ENCODE measurements at places on chromosomes 12 and 14.

- DNase-seq, result no peak
Measured at GRCh38 chr14:51360592-51360991, 120.5 kb downstream of the TMX1 start.

DNA sequence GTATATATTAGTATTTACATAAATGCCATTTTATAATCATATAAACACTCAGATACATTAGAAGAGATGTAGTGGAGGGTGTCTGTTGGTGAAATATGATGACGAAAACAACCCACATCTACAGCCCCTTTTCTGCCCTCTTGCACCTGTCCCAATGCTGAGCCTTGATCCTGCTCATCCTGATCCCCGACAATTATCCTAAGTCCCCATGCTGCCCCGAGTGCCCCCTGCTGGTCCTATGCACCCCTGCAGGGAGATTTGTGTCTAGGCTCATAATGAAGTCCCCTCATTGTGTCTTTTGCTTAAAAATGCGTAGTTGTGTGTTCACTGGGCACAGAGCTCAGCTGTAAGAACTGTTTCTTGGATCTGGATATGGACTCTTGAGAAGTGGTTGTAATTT, 554.5 kb downstream of the TMEM121 start:
- DNase-seq, result no peak

GRCh38 chr12:71295953-71296352, 138.2 kb upstream of the TSPAN8 start:
- DNase-seq, result no peak

DNA sequence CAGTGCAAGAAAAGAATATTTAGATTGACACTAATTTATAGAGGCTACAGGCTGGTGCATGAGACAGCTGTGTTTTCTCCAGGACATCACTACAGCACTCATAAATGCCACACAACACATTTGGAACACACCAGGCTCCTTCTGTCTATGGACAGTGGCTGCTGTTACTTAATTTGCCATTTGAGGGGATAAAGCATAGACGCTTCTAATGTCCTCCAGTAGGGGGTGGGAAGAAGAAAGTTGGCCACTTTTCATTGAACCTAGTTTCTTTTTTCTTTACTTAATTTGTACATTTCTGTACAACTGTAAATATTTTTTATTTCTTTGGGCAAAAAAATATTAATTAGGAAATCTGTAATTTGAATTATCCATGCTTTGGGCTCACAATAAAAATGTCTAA, 12.4 kb upstream of the RTN1 start:
- DNase-seq, result no peak

DNA sequence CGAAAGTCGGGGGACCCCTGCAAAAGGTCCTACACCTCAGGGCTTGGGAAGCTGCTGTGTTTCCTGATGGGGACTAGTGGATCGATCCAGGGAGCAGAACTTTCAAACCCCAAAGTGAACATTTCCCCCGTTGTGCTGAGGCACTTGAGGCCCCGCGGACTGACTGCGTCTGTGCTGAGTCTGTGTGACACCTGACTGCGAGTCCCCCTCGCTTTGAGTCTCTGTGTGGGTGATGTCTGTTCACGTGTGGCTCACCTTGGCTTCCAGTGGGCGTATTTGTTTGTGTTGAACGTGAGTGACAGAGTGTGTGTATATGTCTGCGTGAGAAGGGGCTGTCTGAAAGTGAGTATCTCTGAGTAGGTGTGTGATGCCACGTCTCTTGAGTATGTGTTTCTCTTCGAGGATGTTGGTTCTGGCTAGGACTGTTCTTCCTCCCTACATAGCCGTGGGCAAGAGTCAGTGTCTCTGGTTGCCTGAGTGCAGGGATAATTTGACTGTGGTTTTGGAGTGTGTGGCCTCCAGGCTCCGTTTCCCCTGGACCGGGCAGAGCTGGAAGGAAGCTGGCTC, 1.3 kb downstream of the TEAD4 start:
- no peak for DNase-seq

DNA sequence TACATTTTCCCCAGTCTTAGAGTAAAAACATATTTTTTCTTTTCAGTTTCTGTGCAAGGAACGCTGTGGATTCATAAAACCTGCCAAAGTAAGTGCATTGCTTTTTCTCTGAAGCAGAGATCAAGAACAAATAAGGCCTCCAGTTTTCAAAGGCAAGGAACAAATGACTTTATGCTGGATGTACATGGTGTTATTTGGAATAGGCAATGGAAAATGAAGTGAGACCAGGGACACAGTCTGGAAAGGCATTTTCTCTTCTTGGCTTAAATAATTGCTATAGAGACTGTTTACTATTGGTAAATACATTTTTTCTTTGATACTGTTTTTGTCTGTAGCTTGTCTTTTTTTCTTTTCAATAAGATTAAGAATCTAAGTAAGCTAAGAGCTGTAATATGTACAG, 725.9 kb upstream of the MDGA2 start:
- no peak for DNase-seq

DNA sequence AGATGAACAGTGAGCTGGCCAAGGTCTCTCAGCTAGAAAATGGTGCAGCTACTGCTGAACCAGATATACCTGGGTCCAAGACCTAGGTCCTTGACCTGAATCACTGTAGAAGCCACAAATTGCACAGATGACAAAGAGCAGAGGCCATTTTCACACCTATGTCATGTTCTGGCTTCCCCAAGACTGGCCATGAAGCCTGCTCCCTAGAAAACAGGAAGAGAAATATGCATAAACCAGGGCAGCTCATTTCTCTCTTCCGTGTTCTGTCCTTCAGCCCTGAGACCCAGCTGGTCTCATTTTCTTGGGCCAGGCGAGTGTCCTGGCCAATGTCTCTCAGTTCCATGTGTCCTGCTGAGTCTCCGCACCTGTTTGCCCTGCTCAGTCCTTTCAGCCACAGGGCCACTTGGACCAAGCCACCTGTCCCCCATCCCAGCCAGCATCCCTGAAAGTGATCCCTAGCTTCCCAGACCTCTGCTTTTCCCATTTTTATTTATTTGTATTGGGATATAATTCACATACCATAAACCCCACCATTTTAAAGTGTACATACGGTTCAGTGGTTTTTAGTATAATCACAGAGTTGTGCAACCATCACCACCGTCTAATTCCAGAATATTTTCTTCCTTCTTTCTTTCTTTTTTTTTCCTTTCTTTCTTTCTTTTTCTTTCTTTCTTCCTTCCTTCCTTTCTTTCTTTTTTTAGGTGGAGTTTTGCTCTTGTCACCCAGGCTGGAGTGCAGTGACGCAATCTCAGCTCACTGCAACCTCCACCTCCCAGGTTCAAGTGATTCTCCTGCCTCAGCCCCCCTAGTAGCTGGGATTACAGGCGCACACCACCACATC, 27.0 kb downstream of the P2RX7 start:
- no peak for DNase-seq

DNA sequence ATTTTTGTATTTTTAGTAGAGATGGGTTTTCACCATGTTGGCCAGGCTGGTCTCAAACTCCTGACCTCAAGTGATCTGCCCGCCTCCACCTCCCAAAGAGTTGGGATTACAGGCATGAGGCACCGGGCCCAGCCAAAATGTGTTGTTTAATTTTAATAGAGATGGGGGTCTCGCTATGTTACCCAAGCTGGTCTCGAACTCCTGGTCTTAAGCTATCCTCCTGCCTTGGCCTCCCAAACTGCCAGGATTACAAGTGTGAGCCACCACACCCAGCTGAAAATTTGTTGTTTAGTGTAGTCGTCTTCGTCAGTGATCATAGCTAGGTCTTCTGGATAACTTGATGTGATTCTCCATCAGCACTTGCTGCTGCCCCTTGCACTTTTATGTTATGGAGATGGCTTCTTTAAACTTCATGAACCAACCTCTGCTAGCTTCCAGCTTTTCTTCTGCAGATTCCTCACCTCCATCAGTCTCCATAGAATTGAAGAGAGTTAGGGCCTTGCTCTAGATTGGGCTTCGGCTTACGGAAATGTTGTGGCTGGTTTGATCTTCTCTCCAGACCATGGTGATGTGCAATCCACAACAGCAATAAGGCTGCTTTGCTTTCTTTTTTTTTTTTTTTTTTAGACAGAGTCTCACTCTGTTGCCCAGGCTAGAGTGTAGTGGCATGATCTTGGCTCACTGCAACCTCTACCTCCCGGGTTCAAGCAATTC, 13.0 kb downstream of the ISCU start:
- DNase-seq, result no peak

DNA sequence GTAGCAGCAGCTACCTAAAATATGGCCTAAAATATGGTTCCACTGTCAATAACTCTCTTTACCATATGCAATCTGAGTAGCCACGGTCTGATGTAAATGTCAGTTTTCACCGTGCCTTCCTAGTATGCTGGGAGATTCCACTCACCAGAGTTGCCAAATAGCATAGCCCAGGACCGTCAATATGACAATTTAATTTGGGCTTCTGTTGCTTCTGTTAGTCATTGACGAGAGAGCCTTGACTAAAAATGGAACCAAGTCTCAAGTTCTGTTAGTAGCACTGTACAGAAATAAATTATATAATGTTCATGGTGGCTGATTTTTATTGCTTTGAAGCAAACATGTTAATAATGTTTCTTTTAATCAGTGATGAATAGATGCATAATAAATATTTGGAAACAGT, 348.4 kb downstream of the BCAT1 start:
- no peak for DNase-seq

- DNase-seq, result no peak
Measured at GRCh38 chr12:129067491-129067890, 214.2 kb downstream of the GLT1D1 start.

GRCh38 chr14:76767681-76768656, 6.7 kb downstream of the VASH1 start:
- DNase-seq, result no peak

GRCh38 chr12:46445551-46446235, 73.1 kb upstream of the SLC38A2 start:
- no peak for DNase-seq

DNA sequence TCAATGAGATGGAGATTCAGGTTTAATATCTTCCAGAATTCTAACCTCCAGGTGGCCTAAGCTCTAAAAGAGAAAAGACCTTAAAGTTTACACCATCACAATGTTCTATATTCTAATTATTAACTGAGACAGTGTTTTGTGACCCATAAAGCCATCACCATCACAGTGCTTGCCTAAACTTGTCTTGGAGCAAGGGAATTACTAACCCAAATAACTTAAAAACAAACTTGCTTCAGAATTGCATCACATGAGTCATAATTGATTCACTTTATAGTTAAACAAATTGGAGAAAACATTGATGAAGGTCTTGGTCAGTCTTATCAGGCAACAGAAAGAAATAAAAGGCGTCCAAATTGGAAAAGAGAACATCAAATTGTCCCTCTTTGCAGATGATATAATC, 54.5 kb upstream of the ALG10 start:
- no peak for DNase-seq

DNA sequence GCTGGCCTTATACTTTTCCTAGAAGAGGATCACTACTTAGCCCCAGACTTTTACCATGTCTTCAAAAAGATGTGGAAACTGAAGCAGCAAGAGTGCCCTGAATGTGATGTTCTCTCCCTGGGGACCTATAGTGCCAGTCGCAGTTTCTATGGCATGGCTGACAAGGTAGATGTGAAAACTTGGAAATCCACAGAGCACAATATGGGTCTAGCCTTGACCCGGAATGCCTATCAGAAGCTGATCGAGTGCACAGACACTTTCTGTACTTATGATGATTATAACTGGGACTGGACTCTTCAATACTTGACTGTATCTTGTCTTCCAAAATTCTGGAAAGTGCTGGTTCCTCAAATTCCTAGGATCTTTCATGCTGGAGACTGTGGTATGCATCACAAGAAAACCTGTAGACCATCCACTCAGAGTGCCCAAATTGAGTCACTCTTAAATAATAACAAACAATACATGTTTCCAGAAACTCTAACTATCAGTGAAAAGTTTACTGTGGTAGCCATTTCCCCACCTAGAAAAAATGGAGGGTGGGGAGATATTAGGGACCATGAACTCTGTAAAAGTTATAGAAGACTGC, 1.5 kb downstream of the MGAT2 start:
- DNase-seq, result no peak

DNA sequence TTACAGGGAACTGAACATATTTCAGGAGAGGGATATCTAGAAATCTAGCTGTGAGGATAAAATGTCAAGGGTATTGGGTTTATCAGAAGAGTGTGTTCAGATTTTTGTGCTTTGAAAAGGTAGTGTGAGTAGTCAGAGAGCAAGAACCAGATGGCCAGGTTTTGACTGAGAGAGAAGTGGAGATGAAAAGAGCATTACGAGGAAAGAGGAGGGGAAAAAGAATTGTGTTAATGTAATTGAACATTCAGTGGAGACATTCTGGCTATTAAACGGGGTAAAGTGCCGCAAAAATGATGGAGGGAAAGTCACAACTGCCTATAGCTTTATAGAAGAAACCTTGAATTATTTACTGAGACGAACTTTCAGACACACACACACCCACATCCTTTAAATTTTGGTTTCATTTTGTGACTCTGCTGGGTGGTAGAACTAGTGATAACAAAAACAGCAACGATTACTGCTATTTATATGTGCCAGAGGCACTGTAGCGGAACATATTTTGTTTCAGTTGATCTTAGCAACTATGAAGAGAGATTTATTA, 213.6 kb downstream of the ERC1 start:
- no peak for DNase-seq

GRCh38 chr14:23696701-23697239, 60.6 kb downstream of the DHRS2 start:
- DNase-seq, result no peak

GRCh38 chr14:51328064-51328771, 88.2 kb downstream of the TMX1 start:
- no peak for DNase-seq

GRCh38 chr14:28001002-28001401, 765.6 kb upstream of the FOXG1 start:
- DNase-seq, result no peak

DNA sequence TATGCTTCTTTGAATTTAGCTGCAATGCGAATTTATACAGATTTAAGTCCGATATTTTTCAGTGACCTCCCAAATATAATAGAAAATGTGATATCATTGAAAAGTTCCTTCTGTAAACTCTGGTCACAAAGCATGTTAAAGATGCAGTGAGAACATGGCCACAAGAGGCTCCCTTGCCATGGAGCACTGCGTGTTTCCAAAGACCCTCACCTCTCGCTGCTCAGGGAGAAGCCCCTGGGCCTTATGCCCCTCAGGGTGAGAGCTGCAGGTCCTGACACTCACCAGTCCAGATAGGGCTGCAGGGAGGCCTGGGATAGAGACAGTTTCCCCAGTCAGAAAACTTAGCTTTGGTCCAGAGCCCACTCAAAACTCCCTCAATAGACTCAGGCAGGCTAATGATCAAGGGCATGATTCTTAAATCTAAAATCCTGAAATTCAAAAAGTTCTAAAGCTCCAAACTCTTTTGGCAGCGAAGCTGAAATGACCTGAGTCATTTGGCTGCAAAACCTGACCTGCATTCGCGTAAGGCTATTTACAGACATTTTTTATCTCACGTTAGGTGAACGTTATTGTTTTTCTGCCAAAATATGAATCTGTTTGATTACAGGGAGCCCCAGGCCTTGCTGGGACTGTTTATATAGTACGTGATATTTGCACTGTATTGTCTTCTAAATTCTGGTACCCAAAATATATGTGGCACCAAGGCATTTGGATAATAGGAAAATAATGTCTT, 67.8 kb downstream of the CAPZA3 start:
- no peak for DNase-seq

Data from NCI-H1436 treated with DMSO at 0.1 percent for 48 hours (cell line).